Activated T-helper 1 cell treated with anti-CD3 and anti-CD28 coated beads, Interleukin-2, amount 50 U/mL, for 16 hours (primary cell): ENCODE measurements at places on chromosomes 11 and 22.

DNA sequence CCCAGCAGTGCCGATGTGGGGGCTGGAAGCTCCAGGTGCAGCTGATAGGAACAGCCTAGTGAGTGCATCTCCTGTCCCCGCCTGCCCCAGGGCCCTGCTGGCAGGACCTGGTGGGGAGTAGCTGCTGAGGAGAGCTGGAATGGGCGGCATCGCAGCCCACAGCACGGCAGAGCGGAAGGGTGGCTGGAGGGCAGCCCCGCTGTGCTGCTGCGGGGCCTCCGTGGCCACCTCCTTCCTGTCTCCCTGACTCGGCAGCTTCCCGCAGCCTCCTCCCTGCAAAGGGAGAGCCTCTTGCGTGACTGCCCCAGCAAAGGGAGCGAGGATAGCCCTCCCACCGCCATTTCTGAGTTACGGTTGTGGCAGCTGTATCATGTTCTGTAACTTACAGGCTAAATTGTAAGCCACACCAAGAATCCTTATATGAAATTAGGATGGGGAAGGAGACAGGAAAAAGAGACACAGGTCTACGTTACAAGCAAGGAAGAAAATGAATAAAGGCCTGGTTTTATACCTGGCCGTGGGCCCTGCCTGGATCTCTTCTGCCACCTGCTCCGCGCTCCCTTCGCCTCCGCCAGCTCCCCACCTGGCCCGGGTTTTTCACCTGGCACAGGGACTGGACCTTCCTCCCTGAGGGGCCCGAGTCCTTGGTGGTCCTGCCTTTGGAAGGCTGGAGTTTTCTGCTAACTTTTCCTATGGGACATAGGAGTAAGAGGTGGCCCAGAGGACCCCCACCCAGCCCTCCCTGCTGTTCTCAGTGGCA, 10.0 kb downstream of the TPCN2 start:
- no peak for DNase-seq

DNA sequence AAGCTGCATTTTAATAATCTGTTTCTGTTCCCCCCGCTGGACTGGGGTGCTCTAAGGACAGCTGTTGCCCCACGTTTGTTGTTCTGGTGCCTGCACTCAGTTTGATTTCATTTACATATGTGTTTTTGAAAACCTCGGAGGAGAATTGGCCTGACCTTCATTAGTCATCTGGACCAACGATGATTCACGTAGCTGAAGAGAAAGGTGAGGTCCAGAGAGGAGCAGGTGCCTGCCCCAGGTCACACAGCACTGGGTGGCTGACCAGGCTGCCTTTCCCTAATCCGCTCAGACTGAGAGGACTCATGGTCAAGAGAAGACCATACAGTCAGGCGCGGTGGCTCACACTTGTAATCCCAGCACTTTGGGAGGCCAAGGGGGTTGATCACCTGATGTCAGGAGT, 3.8 kb downstream of the CSDC2 start:
- no peak for DNase-seq

GRCh38 chr11:120331301-120331996, 4.8 kb upstream of the ARHGEF12 start:
- DNase-seq: no peak

DNA sequence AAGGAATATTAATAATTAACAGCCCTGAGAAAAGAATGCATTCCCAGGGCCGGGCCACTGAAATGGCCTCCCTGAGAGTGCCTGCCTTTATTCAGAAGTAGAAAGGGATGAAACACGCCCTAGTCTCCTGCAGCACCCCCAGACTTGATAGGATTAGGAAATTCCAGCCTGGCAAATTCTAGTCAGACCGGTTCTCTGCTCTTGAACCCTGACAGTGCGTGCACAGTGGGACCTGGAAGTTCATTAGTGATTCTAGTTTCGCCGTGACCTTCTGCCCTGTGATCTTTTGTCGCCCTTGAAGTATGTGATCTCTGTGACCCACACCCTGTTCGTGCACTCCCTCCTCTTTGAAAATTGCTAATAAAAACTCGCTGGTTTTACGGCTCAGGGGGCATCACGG, 2.1 kb upstream of the GSTP1 start:
- no peak for DNase-seq

- DNase-seq: no peak
Measured at GRCh38 chr11:83938148-83938547, 652.0 kb upstream of the CCDC90B start.

DNA sequence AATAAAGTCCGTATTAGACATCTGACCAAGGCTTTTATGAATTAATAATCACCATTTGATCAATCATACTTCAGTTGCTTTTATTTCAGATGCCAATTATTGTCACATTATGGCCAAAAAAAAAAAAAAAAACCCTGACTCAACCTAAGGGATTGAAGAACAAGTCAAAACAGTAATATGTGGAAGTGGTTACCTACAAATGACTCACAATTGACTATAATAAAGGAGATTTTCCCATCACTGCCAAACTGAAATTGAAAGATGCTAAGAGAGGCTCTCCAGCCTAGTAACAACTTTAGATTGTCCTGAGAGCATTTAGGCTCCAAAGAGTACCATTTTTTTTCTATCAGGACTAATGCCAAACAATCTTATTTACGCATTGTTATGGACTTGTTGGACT, 35.2 kb downstream of the SOX6 start:
- no peak for DNase-seq

DNA sequence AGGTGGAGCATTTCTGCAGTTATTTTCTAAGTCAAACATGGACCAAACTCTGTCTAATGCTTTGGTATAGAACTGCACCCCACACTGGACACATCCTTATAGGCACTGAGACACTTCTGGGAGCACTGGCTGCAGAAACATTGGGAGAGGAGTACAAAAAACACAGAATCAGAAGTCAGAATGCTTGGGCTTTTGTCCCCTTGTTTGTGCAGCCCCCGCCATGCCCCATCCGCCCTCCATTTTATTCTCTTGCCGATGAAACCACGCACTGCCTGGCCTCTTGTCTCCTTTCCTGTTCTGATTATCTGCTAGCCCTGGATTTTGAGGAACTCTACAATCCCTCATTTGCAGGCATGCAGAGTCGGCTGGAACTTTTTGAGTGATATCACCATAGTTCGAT, 1201.2 kb downstream of the TBC1D22A start:
- no peak for DNase-seq

GRCh38 chr11:130216221-130216550, 56.6 kb downstream of the ST14 start:
- no peak for DNase-seq

DNA sequence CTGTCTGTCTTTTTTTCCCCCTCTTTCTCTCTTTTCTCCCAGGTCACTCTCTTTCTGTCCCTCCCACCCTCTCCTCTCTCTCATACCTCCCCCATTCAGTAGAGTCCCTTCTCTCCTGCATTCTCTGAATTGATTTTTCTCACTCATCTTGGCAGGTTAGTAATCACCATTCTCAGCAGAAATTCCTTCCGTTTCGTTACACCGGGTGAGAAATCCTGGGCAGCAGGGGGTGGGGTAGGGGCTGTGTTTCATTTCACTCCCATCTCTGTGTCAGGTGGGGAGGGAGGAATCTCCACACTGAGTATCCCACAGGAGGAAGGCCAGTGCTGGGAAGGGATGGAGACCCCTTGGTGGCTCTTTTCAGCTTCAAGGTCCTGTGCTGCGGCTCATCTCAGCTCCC, 253.5 kb downstream of the MIAT start:
- no peak for DNase-seq
